Stomach (tissue), 19 donors: ENCODE measurements at places on chromosomes 5 and 9. TPM values are rescaled to one million over a fixed set of nuclear protein-coding genes. Genes with fewer than 3 reads are reported as not detected.

Gene PTGR1
- 122 TPM for total RNA-seq

Gene PLAC8L1
- not detected for total RNA-seq

Gene IL4
- not detected for total RNA-seq

GRCh38 chr9:31185831-31186230 lies 1198.6 kb upstream of the ACO1 start:
- DNase-seq: no peak

DNA sequence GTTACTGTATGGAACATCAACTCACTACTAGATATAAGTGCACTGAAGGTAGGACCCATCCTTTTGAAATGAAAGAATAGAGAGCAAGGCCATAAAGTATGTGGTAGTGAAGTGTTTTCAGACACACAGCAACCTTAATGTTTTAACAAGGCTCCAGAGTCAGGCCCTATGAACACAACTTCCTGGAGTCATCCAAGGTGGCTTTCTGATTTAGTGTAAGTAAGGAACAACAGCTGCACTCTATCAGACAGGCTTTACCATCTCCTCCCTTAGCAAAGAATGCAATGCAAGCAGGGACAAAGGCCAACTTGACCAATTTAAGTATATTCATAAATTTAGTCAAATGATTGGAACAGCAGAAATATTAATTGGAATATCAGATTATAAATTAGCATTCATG lies 90.1 kb downstream of the MPDZ start:
- DNase-seq: no peak
